Lower lobe of right lung (tissue), 2 donors: ENCODE measurements at places on chromosomes 6 and 20.

- no peak for DNase-seq
These were observed 163.3 kb downstream of the TAF4 start for GRCh38 chr20:61902221-61902869.

DNA sequence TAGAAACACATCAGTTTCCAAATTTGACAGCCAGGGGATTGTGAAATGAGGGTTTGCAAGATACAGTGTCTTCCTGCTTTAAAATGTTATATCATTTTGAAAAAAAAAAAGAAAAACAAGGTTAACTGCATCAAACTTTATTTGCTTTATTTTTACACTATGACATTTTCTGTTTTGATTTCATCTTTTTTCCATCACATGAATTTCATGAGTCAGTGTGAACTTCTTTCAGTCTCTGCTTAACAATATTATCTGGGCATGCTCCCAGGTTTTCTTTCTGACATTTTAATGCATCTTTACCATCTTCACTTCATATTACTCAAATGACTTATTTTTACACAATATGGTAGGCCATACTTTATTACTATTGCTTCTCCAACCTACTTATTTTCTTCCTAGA lies 1.9 kb downstream of the NCOA7 start:
- no peak for DNase-seq

DNA sequence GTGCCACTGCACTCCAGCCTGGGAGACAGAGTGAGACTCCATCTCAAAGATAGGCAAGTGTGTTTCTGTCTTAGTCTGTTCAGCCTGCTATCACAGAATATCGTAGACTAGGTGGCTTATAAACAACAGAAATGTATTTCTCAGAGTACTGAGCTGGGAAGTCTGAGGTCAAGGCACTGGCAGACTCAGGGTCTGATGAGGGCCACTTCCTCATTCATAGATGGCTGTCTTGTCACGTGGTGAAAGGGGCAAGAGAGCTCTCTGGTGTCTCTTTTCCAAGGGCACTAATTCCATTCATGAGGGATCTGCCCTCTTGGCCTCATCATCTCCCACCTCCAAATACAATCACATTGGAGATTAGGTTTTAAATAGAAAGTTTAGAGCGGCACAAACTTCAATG lies 95.6 kb upstream of the PHACTR3 start:
- DNase-seq, result no peak

DNA sequence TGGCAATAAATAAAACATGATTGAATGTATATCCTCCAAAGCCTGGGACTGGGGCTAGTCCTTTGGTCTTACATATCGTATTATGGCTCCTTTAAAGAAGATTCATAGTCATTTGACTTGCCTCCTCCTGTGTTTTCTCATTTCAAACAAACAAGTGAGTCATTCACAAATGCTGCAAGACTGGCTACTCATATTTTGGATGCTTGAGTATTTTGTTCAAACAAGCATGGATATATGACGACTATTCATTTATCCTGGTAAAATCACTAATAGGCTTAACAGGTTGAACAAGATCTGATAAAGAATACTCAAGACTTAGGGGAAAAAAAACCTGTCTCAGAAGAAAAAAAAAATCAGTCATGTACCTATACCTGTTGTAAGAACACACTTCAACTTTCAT lies 111.1 kb upstream of the CCDC28A start:
- no peak for DNase-seq

- DNase-seq, result no peak
These were observed 125.6 kb upstream of the QKI start for GRCh38 chr6:163288915-163289314.

DNA sequence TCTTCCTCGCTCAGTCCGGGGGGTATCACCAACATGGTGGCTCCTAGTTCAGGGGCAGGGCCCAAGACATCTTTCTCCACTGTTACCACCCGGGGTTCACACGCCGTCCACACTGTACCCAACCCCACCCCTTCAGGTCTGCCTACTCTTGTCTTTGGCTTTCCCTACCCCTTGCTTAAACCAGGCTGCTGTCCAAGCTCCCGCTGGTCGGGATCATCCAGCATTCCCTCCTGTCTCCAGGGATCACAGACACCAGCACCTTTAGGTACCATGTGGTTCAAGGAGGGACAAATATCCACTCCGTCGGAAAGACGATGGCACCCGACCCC lies 395 bp downstream of the NELFE start:
- no peak for DNase-seq

DNA sequence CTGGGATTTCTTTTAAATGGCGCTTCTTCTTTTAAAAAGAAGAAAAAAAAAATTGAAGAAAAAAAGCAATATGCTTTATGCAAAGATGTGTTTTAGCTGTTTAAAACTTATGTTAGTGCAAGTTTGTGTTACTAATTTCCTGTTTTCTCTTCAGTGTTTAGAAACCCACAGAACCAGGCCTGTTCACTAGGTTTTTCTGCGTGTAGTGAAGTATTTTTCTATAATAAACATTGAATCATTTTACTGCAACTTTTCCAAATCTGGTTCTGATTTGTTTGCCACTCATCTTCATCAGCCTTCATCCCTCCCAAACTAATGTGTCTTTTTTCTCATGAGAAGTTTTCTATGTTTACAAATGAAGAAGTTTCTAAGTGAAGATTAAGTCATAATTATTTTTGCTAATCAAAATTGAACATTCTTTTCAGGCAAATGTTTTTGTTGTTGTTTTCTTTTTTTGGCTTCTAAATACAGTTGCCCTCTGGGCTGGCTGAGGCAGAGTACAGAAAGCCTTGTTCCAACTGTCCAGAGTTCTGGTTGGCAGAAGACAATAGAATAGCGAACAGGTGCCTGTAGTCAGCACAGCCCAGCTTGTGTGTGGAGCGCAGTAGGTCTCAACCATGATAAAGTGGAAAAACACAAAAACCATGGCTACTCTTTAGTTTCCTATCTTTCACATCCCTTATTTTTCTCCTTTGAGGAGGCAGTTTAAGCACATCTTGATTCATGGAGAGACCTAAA lies 14.5 kb downstream of the ZNF76 start:
- DNase-seq, result no peak

DNA sequence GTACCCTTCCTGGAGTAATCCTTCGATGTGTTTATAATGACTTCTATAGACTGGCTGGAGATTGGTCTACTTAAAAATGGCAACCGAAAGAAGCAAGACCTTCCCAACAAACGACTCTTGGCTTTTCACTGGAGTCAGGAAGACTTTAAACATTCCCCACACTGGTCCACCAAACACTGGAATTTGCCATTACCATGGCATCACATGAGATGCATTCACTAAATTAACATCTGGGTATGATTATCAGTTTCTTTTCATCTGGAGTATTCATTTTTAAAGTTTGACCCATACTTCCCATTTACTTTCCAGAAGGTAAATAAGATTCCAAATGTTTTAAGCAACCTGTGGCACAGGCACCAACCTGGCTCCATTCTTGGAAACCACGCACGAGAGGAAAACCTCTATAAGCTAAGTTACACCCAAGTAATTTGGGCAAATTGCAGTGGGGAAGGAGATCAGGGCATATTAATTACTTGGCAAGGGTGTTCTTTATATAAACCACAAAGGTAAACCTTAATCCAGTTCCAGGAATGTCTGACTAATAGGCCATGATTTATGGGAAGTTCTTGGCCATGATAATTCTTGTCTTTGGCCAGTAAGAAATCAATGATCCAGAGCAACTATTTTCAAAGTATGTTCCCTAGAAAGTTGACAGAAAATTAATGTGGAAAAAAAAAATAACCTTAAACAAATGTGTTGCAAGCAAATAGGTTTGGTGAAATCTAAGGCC lies 190.0 kb upstream of the COL21A1 start:
- DNase-seq, result no peak

DNA sequence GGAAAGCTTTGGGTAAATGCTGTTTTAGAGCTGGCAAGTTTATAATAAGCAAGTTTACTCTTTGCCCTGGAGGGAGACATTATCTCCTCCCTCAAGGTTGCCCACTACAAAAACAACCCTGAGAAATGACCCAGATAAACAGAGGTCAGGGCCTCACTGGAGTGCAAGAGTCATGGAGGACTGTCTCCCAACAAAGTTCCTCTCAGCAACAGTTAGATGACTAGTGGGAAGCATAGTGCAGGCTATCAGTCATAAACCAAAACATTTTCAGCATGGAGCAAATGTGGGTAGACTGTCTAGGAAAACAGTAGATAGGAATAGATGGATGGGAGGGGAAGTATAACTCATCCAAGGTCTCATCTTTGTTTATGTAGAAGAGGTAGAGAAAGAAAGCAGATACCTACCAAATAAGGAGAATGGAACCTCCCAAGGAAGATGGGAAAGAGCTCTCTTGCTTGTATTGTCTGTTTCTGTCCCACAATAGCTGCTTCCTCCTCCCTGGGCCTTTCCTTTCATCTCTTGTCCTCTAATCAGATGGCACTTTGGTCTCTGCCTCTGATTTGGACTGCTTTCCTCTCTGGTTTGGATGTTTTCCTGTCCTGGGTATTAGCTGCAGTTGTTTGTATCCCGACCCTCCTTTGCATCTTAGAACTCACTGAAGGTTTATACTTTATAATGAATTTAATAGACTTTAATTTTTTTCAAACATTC lies 95.4 kb downstream of the WASF1 start:
- no peak for DNase-seq

DNA sequence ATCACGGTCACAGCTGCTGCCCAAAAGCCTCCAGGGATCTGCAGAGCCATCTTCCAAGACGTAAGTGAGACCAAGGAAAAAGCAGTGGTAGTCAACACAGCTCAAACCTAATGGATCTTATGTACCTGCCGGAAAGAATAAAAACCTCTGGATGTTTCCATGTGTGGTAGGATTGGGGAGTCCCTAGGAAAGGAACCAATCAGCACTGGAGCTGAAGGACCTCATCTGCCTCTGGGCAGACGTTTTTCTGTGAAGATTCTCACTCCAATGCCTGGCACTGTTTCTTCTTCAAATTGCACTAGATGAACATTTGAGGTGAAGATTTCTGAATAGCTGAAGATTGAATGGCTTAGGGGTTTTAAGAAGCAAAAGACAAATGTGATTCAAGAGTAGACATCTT lies at the start of gene HLA-DQB2:
Gene HLA-DQB2 (minus strand): TSS at position 112 of the 400 bp plus-strand sequence. CDS start 62 bp downstream, at position 50.
- no peak for DNase-seq

DNA sequence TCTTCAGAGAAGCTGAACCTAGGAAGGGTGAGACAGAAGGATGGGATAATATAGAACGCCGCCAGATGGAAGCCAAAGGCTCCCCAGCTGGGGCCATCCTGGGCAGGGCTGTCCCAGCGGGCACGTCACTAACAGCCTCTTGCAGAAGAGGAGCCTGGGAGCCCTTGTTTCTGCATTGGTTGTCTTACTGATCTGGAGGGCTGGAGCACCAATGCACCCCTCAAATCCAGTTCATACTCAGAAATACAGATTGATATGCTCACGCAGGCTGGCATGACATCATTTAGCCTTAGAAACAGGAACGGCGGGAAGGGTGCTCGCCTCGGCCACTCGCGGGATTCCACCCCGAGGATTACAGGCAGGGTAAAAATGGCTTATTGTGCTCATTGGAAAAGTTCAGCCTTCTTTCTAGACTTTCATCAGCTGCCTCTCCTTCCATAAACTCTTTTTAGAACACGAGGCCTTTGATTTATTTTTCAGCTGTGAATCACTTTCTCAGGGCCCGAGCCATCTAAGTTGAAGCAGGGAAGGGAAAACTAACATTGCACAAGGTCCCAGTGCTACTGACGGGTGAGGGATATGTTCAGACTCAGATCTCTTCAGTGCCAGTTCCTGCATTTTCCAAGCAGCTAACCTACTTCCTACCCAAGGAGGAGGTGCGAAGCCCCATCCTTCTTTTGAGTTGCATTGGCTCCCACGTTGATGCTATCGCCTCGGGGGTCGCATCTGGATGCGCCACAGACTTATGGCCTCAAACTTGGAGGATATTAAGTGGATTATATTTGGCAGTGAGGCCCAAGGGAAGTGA lies 82.3 kb downstream of the GMPR start:
- DNase-seq, result no peak

DNA sequence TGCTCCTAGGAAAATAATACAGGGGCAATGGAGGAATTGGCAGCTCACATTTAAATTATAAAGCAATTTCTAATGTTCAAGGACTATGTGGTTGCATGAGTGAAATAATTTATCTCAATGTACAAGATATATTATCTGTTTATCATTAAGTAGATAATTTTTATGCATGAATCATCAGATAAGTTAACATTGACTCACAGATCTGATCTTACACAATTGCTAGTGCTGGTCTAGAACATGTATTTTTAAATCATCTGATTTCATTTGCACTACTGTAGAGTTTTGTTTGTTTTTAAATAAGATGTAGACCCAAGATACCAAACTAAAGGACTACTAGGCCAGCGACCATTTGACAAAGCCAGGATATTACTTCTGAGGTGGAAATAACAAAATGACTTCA lies 199.2 kb downstream of the BMP2 start:
- no peak for DNase-seq

GRCh38 chr20:33609504-33609903 lies 52.6 kb upstream of the C20orf144 start:
- DNase-seq, result no peak

- DNase-seq, result no peak
These were observed 654.0 kb downstream of the COL12A1 start for GRCh38 chr6:74551896-74552295.

DNA sequence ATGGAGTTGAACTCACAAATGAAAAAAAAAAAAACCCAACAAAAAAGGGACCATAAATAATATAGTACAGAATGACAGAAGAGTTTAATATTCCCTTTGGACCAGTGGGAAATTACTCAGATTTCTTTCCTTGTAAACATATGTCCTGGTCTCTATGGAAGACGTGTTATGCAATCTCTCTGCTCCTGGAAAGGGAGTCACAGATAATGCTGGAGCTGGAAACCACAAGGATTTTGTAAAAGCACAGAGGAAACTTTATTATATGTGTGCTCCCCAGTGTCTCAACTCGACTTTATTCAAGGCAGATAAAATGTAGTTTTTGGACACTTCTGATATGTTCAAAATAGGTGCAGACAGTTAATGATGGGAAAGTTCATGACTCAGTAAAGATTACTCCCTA lies 88.1 kb upstream of the ZFP64 start:
- no peak for DNase-seq

DNA sequence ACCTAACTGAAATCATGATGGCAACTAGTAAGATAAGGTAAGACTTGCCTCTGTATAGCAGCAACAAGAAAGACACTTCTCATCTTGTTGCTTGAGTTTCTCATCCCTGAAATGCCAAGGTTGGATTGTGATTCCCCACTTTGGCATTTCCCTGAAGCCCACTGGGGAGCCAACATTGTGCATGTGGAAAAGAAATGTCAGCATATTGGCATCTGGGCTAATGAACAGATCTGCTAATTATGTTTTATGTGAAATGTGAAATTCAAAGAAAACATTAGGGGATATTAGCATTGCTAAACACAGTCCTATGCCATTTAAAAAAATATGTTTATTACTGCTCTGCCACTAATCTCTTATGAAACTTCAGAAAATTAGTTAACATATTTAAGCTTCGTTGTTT lies 126.3 kb upstream of the PCSK2 start:
- DNase-seq, result no peak

DNA sequence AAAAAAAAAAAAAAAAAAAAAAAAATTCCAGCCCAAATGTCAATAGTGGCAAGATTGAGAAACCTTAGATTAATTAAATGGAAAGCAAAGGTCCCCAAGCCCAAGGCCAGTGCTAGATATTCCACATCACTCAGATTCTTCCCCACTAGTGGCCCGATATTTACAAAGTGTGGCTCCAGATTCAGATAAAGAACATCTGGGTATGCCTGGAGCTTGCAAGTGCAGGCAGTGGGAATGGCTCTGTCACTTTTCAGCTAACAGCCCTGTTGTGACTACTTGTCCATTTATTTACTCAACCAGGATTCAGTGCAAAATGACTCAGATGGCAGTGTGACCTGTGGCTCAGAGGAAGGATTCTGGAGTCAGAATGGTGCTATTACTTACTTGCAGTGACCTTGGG lies 8.2 kb upstream of the KCNB1 start:
- DNase-seq, result no peak
